Activated CD4-positive, alpha-beta T cell treated with anti-CD3 and anti-CD28 coated beads, Interleukin-2, Interleukin-4, amounts not matched to agents 100 ng/mL and 50 ng/mL, durations not matched to agents 16 hours and 8 hours (primary cell): ENCODE measurements at places on chromosomes 12 and 14.

DNA sequence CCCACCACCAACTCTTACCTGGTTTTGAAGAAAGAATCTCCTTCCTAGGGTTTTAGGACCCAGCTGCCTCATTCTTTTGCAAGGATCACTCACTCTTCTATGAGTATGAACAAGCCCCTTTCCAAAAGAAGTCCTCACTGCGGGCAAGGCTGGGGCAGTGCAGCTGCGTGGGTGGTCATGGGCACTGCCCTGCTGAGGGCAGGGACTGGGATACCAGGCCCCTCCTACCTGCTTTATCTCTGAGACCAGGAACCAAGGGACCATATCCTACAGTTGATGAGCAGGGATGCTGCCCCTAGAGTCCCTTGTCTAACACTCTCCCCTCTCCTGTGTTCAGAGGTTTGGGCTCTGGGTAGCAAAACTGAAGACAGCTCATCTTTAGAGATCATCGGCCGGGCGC lies 20.5 kb downstream of the HPD start:
- no peak for DNase-seq

DNA sequence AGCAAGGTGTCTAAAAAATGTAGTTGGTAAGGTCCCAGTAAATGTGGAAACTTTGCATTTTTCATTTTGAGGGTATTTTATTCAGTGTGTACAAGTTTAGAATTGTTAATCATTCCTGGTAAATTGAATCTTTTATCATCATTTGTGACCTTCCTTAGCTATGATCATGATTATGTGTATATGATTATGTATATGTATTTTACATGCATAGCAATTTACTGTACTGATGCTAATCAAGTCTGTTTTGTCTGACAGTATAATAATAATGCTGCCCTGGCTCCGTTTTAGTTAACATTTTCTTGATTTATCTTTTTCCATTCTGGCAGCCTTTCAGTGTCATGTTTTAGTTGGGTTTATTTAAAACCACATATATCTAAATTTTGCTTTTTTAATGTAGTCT lies 9.4 kb downstream of the WASHC4 start:
- DNase-seq: no peak

DNA sequence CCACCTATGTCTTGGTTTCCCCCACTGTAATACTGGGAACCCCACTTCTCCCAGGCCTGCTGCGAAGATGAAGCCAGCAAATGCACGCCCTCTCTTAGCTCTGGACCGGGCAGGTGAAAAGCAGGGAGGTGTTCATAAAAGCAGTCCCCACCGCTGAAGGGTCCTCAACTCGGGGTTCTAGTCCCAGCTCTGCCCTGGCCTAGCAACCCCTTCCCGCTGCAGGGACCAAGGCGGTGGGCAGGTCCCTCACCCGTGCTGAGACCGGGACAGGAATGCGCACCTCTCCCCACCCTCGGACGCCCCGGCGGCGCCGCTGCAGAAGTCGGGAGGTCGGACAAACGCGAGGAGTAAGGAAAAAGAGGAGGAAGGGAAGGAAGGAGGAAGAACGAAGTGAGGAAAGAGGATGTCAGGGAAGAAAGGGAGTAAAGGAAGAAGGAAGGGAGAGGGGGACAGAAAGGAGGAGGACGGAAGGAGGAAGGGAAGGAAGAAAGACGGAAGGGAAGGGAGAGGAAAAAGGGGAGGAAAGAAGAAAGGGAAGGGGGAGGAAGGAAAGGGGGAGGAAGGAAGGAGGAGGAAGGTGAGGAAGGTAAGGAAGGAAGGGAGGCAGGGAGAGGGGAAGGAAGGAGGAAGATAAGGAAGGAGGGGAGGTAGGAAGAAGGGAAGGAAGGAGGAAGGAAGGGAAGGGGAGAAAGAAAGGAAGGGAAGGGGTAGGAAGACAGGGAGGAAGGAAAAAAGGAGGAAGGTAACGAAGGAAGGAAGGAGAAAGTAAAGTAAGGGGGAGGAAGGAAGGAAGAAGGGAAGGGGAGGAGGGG lies 701 bp downstream of the SPRING1 start:
- DNase-seq: no peak

- DNase-seq: no peak
Observed at GRCh38 chr14:98834119-98834518, 437.9 kb downstream of the BCL11B start.

GRCh38 chr12:43241986-43242385 lies 310.0 kb downstream of the ADAMTS20 start:
- no peak for DNase-seq

DNA sequence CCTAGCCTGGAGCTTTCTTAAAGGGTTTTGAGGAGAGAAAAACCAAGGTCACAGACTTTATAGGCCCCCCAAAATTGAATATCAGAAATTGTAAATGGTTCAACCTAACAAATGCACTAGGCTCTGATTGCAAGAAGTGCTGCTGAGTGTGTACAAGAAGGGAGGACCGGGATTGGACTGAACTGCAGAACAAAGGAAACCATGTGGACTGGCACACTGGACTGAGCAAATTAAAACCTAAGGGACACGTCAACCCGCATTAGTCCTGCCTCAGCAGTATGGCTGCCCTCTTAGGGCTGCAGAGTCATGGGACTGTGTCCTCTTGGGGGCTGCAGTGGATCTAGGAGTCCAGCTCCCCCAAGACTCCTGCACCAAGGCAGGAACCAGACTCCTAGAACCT lies 842 bp upstream of the CISTR start:
- no peak for DNase-seq

GRCh38 chr14:83777516-83777915 lies 1752.4 kb upstream of the FLRT2 start:
- DNase-seq: no peak
